ENCODE measurements at places on chromosomes 16 and 17. TPM values are rescaled to one million over a fixed set of nuclear protein-coding genes. Genes with fewer than 3 reads are reported as not detected.

PRR35 gene
- not detected for total RNA-seq

CACNG1 gene
- total RNA-seq: 0.28 TPM

ITGAD gene
- 0.11 TPM for total RNA-seq

TAT gene
- not detected for total RNA-seq

GJC1 gene
- total RNA-seq: 2.3 TPM

ZNF287 gene
- total RNA-seq: 5.5 TPM
